ENCODE measurements at places on chromosomes 3 and 15.
A peak's percentile ranks its signal among the peaks of the same experiment; 100 is the strongest.

- peak; percentile 60 for DNase-seq
Measured at GRCh38 chr15:78565951-78566774, 843 bp downstream of the CHRNA5 start.

- DNase-seq: peak; percentile 68
Measured at GRCh38 chr3:177419904-177420601, 222.8 kb upstream of the TBL1XR1 start.

DNA sequence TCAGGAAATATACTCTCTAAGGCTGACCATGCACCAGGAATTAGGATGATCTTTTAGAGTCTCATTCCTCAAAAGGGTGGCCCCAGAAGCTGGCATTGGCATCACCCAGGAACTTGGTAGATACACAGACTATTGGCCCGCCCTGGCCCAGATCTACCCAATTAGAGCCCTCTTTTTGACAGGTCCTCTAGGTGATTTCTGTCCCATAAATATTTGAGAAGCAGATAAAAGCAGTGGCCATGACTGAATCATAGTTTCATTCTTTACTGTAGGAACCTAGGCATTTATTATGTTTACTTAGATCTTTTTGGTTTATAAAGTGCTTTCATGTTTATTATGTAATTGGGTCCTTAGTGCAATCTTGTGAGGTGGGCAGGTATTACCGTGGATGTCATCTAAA lies 7.6 kb downstream of the TLNRD1 start:
- no peak for DNase-seq

- no peak for DNase-seq
Measured at GRCh38 chr15:89127054-89127702, 38.9 kb downstream of the ABHD2 start.

DNA sequence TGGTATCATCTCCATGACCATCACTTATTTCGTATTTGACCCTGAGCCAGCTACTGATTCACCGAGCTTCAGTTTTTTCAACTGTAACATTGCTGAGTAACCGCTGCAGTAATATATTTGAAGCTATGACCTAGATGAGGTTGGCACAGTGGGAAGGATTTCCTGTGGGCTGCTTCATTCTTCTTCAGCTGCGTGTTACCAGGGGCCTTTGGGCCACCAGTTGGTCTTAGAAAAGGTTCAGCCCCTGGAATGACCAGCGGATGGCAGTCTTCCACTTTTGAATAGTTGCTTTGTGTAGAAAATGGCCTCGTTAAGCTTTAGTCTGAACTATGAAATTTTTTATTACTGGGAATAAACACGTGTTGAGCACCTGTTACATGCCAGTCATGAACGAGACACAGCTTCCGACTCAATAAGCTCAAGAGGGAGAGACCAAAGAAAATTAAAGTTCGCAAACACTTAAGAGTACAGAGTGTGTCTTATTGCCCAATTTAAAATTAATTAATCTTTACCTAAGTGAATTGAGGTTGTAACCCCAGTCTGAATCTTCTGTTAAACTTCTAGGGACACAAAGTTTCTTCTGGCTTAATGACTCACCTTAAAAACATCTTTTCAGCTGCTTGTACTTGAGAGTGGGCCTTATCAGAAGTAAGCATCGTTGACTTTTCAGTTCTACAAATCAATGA lies 57.6 kb upstream of the NR2E3 start:
- no peak for DNase-seq

Measured in activated CD8-positive, alpha-beta memory T cell treated with anti-CD3 and anti-CD28 coated beads for 24 hours (primary cell).